ENCODE measurements at places on chromosomes 6 and 20.

DNA sequence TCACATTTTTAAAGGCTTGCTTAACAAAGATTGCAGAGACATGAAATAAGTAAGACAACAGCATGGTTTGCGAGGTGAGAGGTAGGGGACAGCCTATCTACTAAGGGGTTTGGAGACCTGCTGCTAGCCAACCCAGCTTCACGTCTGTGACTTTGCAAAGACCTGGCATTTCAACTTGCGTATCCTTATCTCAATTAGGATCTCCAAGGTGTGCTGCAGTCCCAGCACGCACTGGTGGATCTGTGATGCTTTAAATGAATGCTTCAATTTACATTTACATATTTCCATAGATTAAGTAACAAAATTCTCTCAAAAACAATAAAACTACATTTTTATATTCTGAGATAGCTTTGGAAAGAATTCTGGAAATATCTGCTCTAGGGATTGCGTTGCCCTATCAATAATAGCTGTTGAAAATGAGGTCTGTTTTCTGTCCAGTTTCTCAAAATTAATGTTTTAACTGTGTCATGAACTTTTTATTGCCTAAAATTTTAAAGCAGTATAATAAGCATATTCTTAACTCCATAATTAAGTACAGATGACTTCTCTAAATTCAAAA is 124.4 kb upstream of the EDN1 start:
- no peak for DNase-seq

- no peak for DNase-seq
These were observed 3.2 kb upstream of the EEF1A2 start for GRCh38 chr20:63501818-63502670.

- DNase-seq: no peak
These were observed 15.1 kb downstream of the SLC22A3 start for GRCh38 chr6:160363016-160363996.

GRCh38 chr6:170294813-170295509 is 4.1 kb upstream of the DLL1 start:
- no peak for DNase-seq

DNA sequence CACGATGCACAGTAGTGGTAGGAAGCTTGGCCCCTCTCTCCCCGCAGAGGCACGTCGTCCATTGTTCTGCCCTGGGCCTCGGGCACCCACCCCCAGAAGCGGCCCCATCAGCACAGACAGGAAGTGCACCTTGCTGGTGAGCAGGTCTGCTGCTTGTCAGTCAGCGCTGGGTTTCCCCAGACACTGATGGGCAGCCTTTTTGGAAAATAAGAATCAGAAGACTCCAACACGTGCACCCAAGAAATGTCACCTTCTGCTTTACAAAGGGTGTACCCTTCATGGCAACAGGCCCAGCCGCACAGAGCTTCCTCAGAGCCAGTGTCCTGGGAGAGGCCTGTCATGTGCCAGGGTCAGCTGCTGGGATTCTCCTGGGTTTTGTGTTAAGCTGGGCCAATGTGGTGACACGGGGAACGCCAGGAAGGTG is 34.7 kb upstream of the IRF4 start:
- DNase-seq: peak; percentile 22

- no peak for DNase-seq
These were observed 22.9 kb upstream of the ARMC2 start for GRCh38 chr6:108825326-108825725.

DNA sequence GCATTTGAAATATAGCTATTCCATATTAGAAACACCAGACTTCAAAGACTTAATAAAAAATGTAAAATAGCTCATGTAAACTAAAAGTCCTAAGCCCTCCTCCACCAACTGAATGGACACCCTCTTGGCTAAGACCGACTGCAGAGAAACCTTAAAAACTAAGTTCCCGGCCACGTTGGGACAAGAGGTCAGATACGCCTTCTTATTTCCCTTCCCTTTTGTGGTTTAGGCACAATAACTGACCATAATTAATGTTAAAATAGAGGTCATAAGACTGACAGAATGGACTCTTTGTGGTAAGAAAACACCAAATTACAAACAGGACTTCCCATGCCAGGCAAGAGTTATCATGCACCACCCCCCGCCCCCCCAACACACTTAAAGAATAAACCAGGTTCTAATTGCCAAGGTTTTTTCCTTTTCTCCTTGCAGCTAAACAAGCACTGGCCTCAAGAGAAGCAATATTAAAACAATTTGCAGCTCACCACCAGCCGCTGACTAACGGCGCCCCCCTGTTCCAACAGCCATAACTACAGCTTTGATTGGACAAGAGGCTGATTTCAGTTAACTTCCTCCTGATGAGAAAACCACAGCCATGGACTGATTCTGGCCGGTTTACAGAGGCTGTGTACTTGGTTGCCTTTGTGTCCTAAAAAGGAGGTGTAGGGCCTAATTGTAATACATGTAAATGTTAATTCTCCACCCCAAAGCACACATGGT is 10.7 kb upstream of the LAMP5 start:
- no peak for DNase-seq

DNA sequence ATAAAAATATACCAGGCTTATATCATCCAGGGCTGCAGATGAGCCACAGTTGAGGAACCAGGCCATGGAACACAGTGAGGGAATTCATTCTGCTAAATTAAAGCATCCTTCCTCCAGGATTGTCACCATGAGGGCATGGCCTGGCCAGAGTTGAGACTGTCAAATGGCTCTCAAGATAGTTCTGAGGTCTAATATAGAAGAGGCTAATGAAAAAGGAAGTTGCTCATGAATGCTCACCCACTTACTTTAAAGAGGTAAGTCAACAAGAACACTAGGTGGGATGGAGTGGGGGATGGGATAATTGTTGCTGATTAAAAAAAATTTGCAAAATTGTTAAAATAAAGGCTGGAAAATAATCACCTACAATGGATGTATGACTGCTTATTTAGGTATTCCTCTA is 72.0 kb upstream of the GCM1 start:
- DNase-seq: no peak

All from stimulated activated CD4-positive, alpha-beta T cell treated with anti-CD3 and anti-CD28 coated beads, TNF-alpha, amount 100 ng/mL, for 24 hours (primary cell).